CD4-positive, alpha-beta T cell treated with Interleukin-17A for 4 hours (primary cell): ENCODE measurements at places on chromosomes 6 and 20.

GRCh38 chr6:110710115-110710514, 105.2 kb downstream of the CDK19 start:
- no peak for DNase-seq

DNA sequence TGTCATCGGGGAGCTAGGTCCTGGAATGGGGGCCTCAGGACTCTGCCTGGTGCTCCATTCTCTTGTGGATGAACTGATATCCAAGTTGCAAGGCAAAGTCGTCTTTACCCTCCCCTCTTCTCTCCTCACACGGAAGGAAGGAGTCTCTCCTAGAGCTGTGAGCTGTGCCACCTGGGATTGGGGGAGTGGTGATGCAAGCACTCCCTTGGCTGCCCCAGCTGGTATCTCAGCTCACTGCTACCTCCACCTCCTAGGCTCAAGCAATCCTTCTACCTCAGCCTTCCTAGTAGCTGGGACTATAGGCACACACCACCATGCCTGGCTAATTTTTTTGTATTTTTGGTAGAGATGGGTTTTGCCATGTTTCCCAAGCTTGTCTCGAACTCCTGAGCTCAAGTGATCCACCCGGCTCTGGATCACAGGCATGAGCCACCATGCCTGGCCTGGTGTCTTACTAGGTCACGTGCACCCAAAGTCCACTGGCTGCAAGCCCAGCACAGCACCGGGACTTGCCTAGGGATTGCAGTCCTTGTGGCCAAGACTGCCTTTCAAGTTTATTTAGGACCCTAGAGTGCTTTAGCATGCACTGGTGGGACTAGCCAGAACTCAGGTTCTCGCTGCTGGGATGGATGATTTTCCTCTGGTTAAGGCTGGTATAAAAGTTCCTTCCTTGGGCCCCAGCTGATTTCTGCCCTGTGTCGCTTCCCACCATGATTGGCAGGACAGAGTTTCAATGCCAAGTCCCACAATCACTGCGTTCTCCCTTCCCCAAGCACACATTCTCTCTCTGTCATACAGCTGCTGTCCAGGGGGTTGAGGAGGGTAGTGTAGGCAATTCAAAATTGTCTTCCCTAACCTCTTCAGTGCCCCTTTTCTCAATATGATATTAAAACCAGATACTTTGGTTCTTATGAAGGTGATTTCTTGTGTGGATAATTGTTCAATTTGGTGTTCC, 33.5 kb downstream of the SMAP1 start:
- no peak for DNase-seq

- no peak for DNase-seq
Observed at GRCh38 chr6:157808405-157808950, 14.6 kb upstream of the SNX9 start.

DNA sequence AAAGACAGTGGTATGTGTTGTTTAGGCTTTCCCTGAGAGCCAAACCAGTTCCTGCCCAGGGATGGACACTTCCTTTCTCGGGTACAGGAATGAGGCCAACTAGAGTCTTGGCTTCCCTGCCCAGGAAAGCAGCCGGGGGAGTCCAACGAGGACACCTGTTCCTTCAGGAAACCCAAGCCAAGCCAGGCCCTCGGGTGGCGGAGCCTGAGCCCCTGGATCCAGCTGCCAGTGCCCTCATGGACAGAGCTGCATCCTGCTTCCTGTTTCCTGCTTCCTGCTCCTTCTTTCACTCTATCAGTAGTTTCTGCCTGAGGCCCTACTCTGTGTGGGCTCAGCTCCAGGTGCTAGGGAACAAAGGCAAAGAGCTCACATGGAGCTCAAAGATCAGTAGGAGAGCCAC, 7.9 kb upstream of the SIRPA start:
- no peak for DNase-seq

DNA sequence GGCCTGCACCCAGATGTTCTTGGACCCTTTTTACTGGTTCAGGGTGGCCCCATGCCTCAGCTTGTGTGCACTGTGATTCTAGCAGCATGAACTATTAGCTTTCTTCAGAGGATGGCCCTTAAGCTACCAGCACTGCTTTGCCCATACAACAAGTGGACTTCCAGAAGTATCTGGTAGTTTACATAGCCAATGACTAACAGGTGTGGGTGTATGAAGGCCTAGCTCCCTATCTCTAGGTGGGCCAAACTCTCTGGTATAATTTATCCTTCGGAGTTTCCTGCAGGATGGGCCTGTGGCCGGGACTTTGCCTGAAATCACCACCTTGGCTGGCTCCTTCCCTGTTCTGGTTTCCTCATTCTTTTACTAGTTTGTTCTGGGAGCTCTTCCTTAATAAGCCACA, 26.1 kb upstream of the JAG1 start:
- no peak for DNase-seq

DNA sequence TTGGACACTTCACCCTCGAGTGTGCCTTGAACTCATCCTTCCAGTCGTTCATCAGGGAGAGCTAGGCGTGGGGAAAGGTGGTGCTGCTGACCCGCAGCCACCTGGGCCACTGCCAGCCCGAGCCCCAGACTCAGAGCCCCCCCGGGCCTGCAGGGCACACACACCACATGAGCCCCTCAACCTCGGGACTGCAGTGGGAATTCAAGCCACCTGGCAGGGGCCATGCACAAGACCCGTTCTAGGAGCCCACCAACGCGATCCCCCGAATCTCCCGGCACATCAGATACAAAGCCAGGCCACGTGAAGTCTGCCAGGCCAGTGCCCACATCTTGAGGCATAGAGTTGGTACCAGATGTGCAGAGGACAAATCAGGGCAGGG, 2.8 kb downstream of the ZNF512B start:
- DNase-seq = no peak

DNA sequence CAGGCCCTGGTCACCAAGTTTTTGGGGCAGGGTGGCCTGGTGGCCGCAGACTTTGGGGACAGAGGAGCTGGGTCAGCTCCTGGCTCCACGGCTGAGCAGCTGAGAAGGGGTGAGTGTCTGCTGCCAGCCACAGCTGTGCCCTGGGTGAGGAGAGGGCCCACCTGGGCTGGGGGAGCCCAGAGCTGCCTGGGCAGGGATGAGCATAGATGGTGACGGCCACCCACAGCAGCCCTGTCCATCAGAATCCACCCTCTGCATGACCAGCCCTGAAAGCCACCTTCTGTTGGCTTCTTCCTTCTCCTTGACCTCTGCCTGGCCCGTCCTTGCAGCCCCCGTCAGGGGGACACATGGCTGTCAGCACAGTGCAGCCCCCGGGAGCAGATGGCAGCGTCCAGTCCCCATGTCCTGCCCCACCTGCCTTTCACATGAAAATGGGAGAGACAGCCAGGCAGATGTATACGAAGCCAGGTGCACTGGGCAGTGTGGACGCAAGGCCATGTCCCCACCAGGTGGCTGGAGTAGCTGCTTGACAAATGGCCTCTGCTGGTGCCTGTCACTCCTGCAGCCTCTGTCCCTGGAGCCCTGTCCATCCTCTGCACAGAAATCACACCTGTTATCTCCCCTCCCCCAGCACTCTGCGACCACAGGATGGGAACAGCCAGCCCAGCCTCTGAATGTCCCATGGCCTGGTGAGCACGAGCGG, 220.8 kb downstream of the PREX1 start:
- no peak for DNase-seq

- DNase-seq = no peak
Observed at GRCh38 chr6:143675946-143676345, 1.8 kb upstream of the PHACTR2 start.

- DNase-seq = no peak
Observed at GRCh38 chr20:18916886-18917750, 103.5 kb downstream of the SCP2D1 start.
